ENCODE measurements at places on chromosomes 1 and 21.

GRCh38 chr1:172112576-172112975, 271.3 kb downstream of the DNM3 start:
- DNase-seq = no peak

GRCh38 chr1:32273391-32274208, 18.3 kb upstream of the HDAC1 start:
- DNase-seq = no peak

DNA sequence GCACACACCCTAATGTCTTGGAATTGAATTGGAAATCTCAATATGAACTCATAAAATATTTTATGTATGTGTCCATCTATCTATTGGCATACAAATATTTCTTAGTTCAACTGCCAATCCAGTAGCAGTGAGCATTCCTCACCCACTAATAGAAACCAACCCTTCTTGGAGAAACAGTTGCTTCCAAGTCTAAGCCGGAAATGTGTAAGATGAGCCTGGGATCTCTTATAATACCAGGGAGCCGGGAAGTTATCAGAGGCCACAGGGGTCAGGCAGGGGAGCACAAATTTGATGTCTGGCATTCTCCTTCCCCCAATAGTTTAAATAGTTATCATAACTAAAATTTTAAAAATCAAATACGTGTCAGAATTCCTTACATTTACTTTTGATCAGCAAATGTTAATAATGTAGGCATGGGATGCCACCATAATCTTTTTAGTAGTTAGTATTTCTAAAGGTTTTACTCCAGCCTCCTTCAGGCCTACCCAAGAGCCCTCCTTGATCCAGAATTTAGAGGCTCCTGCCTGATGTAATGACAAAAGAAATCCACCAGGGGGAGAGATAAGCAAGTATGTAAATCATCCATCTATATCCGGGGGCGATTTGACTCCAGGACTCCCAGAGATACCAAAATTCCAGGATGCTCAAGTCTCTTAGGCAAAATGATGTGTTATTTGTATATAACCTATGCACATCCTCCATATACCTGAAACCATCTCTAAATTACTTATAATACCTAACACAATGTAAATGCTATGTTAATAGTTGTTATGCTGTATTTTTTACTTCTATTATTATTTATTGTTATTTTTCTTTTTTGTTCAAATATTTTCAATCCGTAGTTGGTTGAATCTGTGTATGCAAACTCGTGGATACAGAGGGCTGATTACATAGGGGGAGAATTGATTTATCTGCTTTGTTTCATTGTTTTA, 218.7 kb upstream of the COA6 start:
- DNase-seq = no peak

GRCh38 chr21:31135531-31136184, 97.4 kb upstream of the KRTAP19-8 start:
- DNase-seq = no peak

DNA sequence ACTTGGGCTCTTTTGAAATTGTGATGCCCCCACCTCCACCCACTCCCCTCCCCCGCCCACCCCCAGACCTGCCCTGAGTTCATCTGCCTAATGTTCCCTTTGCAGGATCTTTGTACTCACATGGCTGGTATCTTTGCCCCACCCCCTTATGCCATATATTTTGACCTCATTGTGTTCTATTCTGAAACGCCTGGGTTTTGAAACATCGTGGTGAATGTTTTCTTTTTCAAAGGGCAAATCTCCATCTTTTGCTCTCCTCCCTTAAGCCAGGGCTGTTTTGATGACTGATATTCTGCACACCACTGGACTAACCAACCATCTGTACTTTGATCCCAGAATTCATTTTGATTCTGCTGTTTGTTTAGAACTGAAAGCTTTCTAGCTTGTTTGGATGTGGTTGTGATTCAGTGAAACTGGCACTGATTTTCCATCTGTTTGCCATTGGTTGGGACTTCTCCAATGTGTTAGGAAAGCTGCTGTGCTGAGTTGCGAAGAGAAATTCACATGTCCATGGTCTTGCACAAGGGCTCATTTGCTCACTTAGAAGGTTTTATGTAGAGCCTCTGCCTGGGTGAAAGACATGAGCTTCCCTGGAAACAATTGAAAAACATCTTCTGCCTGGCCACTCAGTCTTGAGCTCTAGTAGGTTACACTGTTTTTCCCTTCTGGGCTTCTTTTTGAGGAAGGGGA, 16.5 kb downstream of the SMAP2 start:
- no peak for DNase-seq

- no peak for DNase-seq
Measured at GRCh38 chr1:153617663-153618062, 1.5 kb upstream of the S100A14 start.

DNA sequence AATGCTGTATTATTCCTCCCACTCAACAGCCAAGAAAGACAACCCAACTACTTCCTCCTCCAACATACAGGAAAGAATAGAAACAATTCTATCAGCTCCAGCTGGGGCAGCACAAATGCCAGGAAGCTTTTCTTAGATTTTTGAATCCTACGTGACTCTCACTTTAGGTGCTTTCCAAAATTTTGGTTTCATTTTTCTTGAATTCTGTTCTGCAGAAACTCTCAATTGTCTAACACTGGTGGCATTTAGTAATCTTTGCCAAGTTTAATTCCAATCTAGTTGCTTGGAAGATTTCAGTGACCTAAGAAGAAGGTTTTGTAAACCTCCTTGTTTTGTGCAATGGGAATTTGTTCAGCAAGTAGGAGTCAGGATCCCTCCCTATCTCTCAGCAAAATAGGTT, 37.1 kb upstream of the DOCK7 start:
- no peak for DNase-seq

DNA sequence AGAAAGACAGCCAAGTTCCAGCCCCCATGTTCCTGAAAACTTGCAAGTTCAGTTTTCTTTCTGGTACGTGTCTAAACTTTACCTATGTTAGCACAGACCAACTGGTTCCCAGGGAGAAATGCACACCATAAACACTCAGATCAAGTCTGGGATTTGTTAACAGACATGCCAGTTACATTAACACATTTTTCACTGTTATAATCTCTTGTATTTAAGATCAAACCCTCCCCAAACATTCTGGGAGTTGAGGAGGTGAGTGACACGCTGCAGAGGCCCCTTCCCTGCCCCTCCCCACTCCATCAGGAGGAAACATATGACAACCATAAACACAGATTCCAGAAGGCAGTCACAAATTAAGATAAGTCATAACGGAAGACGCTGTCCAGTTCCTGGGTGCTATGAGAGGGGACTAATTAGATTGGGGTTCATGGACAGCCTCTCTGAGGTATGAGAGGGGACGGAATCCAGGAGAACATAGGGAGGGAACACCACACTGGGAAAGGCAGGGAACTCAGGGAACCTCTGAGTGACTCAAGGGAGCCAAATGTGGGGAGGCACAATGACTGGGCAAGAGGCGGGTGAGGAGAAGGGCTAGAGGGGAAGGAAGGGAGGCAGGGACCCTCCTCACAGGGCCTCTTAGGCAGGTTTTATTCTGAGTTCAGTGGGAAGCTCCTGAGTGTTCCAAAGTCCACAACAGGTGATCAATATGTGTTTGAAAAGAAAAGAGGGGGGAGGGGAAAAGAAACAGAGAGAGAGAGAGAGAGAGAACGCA, 25.0 kb downstream of the DUSP10 start:
- no peak for DNase-seq

GRCh38 chr1:23484253-23485001, 448 bp upstream of the ASAP3 start:
- peak; percentile 81 for DNase-seq

DNA sequence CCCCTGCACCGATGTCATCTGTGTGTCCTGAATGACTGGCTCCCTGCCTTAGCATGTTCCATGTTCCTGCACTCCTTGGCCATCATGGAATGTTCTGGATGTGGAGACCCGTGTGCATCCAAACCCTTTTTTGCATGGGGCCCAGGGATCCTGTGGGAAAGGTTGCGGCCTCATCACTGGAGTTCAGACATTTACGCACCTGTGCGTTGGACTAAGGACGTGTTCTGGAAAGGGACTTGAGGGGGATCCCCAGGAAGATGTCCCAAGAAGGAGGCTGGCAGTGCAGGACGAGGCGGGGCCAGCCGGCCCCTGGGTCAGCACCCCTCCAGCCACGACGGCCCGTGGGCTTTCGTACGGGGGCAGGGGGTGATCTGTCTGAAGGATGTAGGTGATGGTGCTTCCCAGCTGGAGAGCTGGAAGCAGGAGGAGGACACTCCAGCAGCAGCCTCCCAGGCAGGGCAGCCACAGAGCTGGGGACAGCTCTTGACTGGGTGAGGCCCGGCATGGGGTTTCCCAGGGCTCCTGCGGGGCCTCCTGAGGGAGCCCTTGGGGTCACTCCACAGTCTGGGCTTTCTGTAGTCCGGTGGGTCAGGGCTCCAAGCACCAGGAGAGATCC, 67.2 kb downstream of the SCCPDH start:
- DNase-seq = no peak

GRCh38 chr1:234573711-234574299, 36.2 kb downstream of the IRF2BP2 start:
- DNase-seq = no peak

DNA sequence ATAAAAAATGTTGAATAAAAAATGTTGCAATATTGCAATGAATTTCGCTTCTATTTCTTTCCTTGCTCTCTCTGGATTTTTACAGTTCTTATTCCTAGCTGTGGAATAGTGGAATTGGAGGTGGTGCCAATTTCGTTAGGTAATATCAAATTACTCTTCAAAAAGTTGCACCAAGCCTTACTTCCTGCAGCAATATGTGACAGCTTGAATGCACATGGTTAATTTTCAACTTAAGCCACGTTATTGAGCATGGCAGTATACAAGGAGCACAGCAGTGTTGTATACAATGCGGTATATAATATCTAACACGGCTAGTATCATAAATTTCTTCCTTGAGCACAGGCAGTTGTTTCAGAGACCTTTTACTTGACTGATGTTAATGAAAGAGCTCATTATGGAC, 152.5 kb downstream of the NOS1AP start:
- DNase-seq = no peak

GRCh38 chr1:182229451-182229850, 162.1 kb downstream of the GLUL start:
- DNase-seq = no peak

- DNase-seq = no peak
Measured at GRCh38 chr21:44400791-44401385, 47.5 kb downstream of the TRPM2 start.

DNA sequence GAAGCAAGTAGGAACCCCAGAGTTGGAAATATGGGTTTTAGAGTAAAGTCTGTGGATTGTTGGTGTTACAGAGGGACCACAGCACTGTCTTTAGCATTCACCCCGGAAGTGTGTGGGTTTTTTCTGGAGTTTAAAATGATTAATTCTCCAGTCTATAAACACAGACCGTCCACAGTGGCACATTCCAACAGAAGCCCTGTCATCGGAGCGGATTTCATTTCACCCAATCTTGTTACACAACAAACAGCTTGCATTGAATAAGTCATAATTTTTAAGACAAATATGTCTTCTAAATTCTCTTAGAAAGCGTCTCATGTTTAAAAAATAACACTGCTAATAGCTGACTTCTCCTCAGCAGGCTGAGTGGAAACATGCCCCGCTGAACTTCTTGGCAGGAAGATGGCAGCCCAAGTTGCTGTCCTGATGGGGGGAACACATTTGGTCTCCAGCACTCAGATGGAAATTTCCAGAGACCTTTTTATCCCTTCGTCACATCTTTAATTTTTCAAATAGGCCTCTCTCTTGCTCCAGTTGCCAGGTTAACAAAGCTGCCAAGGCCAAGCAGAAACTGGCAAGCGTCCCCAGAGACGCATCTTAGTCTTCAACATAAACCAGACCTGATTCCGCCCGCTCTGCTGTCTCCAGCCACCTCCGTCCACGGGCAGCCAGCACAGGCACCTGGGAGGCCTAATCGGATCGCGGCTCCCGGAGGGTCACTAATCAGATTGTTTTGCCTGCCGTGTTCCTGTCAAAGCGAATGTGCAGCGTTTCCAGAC, 28.8 kb upstream of the SLC19A1 start:
- no peak for DNase-seq

DNA sequence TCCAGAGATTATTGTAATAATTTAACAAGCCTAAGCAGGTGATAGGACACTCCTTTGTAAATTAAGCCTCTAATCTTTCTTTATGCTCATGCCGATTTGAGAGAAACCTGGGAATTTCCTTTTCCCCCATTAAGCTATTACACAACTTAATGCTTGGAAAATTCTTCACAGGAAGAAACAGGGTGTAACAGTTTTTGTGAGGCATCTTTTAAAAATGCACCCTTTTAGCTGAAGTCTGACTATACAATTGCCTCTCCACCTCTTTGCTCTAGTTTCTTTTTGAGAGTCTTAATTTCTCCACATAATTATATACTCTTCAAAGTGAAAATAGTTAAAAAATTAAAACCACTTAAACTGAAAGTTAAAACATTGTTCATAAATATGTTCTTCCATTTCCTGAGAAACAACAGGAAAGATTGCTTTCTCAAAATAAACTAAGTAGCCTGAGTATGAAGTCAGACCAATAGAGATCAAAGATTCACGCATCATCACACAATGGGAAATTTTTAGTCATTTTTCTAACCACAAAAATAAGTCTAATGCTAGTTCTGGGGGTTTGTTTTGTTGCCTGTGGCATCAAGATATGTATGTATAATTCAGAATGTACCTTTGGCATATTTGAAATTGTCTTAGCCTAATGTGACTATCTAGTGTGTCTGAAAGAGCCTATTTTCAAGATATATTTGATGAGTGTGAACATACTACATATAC, 34.7 kb downstream of the LRRC8D start:
- no peak for DNase-seq

GRCh38 chr1:39395357-39395831, 96.0 kb upstream of the BMP8A start:
- DNase-seq = no peak

- no peak for DNase-seq
Measured at GRCh38 chr1:67726224-67726623, 41.2 kb downstream of the GADD45A start.
